ENCODE measurements at places on chromosomes 4 and X.

DNA sequence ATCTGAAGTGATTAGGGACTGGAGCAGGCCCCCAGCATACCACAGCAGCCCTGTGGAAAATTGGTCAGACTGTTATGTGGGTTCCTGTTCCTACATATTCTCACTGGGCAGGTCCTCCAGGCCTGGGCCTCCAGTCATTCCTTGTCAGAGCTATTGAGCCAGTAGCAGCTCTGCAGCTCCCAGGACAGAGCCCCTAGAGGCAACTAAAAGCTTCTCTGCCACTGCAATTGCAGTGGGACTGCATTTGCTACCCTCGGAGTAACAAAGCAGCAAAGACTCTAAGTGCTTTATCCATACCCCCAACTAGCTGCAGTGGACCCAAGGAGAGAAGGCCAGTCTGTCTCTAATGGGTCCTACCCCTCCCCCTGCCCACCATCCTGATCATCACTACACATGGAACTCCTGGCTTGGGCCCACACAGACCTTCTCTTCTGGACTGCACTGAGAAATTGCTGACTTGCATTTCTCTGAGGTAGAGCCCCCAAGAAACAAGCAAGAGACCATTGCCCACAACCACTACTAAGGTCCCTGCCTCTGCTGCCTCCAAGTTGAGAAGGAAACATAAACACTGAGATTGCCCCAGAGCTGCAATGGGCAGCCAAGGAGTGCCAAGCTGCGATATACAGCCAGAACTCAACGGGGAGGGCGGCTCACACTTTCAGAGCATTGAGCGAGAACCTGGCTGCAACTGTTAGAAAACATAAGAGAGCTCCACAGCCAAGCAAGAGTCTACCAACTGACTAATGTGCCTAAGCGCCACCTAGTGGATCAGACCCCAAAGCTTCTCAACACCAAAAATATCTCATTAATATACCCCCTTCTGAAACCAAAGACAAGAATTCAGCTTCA lies 738.7 kb upstream of the NDST4 start:
- peak; percentile 5 for DNase-seq

DNA sequence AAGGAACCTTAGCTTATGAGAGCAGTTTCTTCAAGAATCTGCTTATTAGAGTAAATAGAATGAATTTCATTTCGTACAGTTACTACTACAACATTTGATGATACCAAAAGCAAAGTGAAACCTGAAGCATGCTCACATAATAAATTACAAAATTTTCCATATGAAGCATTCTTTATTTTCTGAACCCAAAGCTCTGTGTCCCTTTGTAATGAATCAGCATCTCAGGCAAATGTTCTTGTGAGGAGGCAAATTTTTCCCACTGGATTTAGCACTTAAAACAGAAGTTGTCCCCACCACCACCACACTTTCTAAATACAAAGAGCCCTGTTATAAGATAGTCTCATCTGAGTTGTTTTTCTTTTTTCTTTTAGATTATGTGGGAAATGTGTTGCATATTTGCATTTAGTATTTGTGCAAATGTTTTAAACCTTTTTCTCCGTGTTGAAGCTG lies 70.7 kb upstream of the NFKB1 start:
- no peak for DNase-seq

- DNase-seq, result no peak
These were observed 34.7 kb upstream of the ENPP6 start for GRCh38 chr4:184252136-184253071.

- DNase-seq, result no peak
These were observed at the start of gene FGA for GRCh38 chr4:154590329-154591006. TSS of gene FGA (minus strand) at chr4:154590742. CDS start at chr4:154590687, 55 bp downstream.

GRCh38 chr4:1331591-1332353 lies 15.2 kb upstream of the UVSSA start:
- no peak for DNase-seq

- DNase-seq, result no peak
These were observed 26.9 kb downstream of the HTRA3 start for GRCh38 chr4:8296491-8296890.

GRCh38 chr4:146053891-146054290 lies 115.3 kb upstream of the ZNF827 start:
- no peak for DNase-seq

GRCh38 chr4:35565640-35566039 lies 678.7 kb downstream of the ARAP2 start:
- DNase-seq, result no peak

DNA sequence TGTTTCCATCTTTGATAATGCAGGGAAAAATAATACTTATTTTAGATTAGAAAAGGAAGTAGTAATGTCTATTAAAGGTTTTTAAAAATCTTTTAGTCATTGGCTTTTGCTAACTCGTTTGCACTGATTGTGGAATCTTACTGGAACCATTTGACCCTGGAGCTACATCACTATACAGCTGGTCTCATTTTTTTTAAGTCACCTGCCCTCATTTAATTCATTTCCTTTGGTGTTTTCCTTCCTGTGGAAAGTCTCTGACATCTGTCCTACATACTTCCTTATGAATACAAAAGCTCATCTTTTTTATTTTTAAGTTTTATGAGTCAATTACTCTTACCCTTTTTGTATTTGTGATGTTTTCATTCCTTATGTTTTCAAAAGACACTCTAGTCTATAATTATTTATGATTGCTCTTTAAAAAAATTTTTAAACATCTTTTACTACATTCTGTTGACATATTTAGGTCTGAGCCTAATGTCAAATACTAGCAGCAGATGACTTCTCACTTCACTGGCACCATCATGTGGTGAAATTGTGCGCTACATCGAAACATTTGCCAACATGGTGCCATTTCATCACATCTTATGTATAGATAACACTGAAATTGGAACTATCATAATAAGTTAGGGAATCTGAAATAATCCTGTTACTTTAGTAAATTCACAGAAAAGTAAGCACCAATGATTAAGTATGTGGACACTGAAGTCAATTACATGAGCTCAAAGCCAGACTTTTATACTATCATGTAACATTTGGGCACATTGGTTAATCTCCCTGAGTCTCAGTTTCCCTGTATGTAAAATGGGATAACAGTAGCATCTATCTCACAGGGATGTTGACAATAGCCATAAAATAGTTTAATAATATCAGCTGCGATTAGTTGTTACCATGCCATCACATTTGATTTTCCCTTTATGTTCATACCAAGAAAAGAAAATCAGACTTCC lies 9.4 kb upstream of the MMAA start:
- DNase-seq, result no peak
